ENCODE measurements at places on chromosomes 12 and 14.

GRCh38 chr14:99519931-99520421, 38.8 kb downstream of the CCNK start:
- DNase-seq, result no peak

- DNase-seq, result no peak
Observed at GRCh38 chr12:15546102-15546701, 223.9 kb downstream of the PTPRO start.

GRCh38 chr12:26606911-26607310, 226.1 kb downstream of the ITPR2 start:
- DNase-seq, result no peak

DNA sequence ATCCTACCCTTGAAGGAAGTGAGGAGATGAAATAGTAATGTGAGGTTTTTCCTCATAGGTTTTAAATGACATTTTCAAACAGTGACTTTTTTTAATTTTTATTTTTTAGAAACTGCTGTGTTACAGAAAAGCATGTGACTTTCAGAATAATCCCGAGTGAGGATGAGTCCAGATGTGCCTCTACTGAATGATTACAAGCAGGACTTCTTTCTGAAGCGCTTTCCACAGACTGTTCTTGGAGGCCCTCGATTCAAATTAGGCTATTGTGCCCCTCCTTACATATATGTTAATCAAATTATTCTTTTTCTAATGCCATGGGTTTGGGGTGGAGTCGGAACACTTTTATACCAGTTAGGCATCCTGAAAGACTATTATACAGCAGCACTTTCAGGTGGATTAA, 15.8 kb downstream of the PCNX4 start:
- DNase-seq, result no peak

All from endothelial cell of umbilical vein (primary cell).